Fibroblast of skin of abdomen (primary cell): ENCODE measurements at places on chromosomes 13 and 19.

DNA sequence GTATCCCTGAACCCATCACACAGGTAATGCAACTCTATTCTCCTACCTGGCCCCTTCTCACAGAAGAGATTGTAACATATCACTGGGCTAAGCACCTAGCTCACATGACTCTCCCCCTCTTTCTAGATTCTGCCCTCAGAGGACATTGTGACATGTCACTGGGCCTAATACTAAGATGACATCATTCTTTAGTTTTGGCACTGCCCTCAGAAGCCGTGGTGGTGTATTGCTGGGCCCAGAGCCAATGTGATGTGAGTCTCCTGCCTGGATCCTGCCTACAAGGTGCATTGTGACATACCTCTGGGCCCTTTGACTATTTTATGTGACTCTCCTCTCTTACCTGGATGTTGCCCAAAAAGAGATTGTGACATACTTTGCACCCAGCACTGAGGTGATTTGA lies 21.4 kb upstream of the ZNF730 start:
- DNase-seq = no peak

DNA sequence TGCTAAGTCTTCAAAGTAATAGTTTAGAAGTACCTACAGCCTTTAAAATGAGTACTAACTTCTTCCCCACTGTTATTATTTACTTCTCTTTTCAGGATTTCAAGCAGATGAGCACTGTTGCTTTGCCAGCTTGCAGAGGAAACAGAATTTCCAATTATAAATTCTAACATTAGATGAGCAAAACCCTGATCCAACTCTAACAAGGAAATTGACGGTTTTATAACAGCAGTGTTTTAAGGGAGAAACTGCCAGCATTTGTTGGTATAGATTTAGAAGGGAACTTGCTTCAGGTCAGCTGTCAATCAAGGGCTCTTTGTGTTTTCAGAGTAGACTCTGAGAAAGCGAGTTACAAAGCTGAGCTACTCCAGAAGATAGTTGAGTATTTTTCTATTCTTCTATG lies 120.5 kb downstream of the RAP2A start:
- no peak for DNase-seq

- no peak for DNase-seq
Observed at GRCh38 chr19:44806291-44806690, 2.6 kb upstream of the BCAM start.

GRCh38 chr13:39037410-39037879 lies 444 bp downstream of the PROSER1 start:
- peak; percentile 1 for DNase-seq

DNA sequence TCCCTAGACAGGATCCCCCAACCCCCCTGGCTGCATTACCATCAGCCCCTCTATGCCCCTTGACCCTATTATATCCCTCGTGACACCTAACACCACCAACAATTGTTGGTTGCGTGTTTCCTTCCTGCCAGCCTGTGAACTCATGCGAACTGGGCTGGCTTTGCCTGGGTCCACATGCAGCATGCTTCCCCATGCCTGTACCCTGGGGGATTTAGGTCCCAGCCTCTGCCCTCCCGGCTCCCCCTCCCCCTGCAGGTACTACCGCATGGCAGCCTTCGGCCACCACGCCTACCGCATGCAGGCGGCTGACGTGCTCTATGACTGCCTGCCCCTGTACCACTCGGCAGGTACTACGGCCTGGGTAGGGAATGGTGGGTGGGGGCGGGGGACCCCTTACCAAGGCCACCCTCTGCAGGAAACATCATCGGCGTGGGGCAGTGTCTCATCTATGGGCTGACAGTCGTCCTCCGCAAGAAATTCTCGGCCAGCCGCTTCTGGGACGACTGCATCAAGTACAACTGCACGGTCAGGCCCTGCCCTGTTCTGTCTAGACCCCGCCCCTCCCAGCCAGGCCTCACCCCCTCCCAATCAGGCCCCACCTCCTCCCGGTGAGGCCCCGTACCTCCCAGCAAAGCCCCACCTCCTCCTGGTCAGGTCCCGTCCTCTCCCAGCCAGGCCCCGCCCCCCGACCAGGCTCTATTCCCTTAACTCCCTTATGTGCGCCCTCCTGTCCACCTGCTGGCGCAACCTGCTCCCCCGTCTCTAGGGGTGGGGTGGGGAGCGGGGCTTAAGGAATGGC lies 18.5 kb downstream of the SLC27A1 start:
- no peak for DNase-seq

GRCh38 chr13:100803091-100803490 lies 128.5 kb upstream of the TMTC4 start:
- no peak for DNase-seq

GRCh38 chr19:36041831-36042230 lies 9.2 kb upstream of the CLIP3 start:
- peak; percentile 94 for DNase-seq

DNA sequence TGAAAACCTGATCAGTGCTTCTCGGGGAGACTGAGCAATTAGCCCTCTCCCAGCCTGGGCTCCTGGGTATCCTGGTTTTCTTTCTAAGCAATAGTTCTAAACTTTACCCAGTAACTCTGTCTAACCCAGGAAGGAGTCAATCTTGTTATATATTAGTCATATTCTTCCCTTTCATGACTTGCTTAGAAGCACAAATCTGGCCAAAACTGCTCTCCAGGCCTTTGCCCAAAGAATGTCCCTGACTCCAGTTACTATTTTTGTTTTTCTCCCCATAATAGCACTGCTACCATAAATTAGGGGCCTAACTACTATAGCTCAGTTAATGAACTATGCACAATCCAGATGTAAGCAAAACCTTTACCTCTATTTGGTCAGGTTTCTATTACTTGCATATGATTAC lies 355.8 kb upstream of the HTR2A start:
- peak; percentile 23 for DNase-seq

- no peak for DNase-seq
Observed at GRCh38 chr19:21362291-21362690, 3.5 kb downstream of the ZNF738 start.

DNA sequence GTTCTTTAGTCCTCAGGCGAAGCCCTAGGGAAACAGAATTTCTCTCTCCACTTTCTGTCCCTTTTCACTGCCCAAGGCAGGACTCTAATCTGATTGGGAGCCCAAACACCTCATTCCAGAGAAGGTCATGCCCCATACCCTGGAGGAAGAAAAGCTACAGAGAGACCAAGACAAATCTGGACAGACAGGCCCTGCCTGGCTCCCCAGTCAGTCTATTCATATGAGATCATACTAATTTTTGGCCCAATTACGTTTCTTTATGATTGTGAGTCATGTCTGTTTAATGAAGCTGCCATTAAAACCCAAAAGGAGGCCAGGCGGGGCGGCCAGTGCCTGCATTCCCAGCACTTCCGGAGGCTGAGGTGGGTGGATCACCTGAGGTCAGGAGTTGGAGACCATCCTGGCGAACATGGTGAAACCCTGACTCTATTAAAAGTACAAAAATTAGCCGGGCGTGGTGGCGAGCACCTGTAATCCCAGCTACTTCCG lies 3.3 kb upstream of the AP3D1 start:
- DNase-seq = peak; percentile 23

GRCh38 chr13:51756651-51757050 lies 47.3 kb downstream of the DHRS12 start:
- DNase-seq = no peak
